ENCODE measurements at places on chromosomes 12 and 14. TPM values are rescaled to one million over a fixed set of nuclear protein-coding genes. Genes with fewer than 3 reads are reported as not detected.

Gene ETFBKMT
- 2.6 TPM for total RNA-seq

Gene PLCZ1
- not detected for total RNA-seq

Gene MFAP5
- total RNA-seq = not detected

Gene SENP1
- 12.9 TPM for total RNA-seq

Gene STXBP6
- total RNA-seq = 1.3 TPM

Gene PLEKHH1
- total RNA-seq = 1.8 TPM

Gene ACADS
- total RNA-seq = 18.4 TPM

Gene KRT8
- 43.1 TPM for total RNA-seq

Gene EIF4B
- total RNA-seq = 312 TPM

Gene TSPAN8
- total RNA-seq = not detected

Gene CHGA
- 0.29 TPM for total RNA-seq

Gene TEX52
- total RNA-seq = not detected

Measured in glomerular endothelial cell (primary cell).